Stimulated activated CD4-positive, alpha-beta T cell treated with anti-CD3 and anti-CD28 coated beads, Interleukin-12 subunit alpha, Interleukin-12 subunit beta, amount 100 ng/mL, for 4 hours (primary cell): ENCODE measurements at places on chromosomes 16 and 17.

DNA sequence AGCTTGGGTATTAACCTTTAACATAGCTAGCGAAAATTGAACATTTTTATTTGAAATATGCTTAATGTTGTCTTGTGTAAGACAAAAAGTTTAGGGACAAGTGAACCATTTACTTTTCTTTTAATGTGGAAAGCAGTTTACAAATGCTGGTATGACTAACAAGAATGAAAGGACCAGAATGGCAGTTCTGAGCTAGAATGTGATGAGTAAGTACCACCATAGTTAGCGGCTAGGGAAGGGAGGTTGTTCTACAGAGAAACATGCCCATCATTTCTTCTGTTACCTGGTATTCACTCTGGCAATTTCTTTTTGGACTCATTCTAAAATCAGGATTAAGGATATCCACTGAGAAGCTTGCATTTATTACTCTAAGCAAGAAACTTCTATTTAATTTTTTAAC is 121.1 kb downstream of the WWOX start:
- no peak for DNase-seq

DNA sequence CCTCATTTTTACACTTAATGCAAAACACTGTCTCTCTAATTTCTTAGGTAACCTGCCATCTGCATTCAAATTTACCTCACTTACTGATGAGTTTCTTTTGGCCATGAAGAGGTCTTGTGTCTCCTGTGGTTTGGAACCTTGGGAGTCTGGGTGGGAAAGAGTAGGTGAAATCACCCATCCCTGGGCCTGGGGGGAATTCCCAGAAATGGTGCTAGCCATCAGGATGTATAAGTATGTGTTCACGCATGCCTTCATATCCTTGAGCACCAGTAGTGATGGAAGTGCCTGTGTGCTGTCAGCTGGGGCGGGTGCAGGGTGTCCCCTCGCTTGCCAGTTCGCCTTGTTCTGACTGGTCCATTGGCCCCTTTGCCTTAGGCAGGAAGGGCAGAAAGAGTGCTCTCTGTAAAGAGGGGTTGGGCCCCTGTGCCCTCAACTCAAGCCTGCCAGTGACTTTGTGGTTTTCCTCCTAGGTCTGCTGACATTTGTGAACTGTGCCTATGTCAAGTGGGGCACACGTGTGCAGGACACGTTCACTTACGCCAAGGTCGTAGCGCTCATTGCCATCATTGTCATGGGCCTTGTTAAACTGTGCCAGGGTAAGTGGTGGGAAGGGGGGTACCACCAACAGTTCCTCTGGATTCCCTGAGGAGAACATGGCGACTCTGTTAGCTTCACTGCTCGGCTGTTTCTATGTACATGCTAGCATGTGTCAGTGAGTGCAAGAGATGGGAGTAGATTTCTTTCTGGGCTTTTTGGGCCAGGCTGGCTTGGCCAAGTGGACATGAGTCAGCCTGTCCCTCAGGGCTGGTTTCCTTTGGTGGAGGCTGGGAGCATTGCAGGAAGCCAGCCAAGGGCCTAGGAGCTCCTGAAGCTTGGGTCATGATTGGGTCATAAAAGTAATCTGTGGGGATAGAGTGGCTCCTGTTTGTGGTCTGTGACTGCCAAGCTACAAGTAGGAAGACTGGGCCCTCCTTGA is 23.2 kb downstream of the SLC7A6OS start:
- no peak for DNase-seq

DNA sequence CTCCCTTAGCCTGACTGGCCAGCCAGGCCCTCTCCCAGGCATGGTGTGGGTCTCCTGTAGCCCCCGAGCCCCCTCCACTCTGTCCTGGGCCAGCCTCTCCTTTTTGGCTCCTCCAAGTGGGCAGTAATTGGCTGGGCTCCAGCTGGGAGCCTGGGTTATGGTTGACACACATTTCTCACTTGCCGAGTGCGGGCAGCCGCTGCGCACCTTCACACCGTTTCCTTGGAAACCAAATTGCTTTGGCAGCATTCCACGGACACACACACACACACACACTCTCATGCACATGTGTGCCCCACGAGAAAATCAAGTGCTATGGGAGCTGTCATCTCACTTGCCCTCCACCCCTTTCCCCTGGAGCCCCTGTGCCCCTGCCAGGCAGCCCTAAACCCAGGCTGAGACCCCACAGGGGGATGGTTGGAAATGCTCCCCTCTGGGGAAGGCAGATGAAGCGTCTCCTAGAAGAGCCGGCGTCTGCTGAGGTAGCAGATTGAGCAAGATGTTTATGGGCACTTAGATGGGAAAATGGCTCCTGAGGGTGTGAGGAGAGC is 402.7 kb upstream of the TNRC6C start:
- no peak for DNase-seq

- DNase-seq, result no peak
Observed at GRCh38 chr17:29214215-29215146, 32.2 kb upstream of the CRYBA1 start.

DNA sequence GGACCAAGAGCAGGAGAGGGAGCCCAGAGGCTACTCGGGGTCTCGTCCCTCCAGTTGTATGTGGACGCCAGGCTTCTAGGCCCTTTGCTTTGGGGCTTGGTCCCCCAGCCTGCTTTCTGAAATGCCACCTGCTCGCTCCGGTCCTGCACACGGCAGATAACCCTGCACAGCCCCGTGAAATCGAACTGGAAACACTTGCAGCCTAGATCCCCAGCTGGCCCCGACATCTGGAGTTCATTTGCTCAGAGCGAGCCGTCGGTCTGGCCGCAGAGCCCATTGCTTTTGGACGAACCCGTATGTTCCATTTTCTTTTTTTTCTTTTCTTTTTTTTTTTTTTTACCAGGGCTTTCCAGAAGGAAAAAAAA is 22.9 kb downstream of the C1QTNF1 start:
- DNase-seq, result no peak

DNA sequence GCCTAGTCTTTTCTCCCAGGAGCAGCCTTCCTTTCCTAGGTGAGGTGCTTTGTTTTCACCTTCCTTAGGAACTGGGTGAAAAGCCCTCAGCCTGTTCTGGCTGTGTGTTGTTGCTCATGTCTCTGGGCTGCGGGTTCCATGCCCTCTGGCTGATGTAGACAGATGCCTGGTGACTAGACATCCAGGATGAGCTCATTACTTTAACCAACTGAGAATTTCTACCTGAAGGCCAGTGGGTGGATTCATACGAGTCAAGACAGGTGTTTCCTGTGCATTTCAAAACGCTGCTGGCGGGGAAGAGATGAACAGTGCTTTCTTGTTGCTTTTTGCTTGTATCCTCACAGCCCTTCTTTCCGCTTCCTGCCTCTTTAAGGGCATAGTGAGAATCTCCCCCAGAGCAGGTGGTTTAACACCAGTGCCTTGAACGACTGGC is 22.3 kb downstream of the SAP30BP start:
- DNase-seq, result no peak

- DNase-seq, result no peak
Observed at GRCh38 chr16:57530522-57531252, 5.7 kb downstream of the CCDC102A start.

DNA sequence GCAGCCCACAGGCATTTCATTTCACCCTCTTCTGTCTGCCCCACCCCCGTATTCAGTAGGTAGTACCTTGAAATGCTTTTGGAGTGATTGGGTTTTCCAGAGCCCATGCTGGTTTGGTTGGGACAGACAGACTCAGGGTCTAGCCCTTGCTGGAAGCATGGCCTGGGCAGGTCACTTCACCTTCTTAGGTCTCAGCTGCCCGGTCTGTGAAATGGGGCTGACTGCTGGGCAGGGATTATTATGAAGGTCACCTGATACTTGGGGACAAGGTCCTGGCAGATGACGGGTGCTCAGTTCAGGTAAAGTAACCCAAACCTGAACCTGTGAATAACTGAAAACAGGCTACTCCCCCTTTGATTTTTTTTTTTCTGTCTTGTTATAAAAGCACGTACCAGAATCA is 116.0 kb downstream of the CLEC16A start:
- no peak for DNase-seq

- DNase-seq, result no peak
Observed at GRCh38 chr17:44920565-44920940, 5.3 kb upstream of the GFAP start.

DNA sequence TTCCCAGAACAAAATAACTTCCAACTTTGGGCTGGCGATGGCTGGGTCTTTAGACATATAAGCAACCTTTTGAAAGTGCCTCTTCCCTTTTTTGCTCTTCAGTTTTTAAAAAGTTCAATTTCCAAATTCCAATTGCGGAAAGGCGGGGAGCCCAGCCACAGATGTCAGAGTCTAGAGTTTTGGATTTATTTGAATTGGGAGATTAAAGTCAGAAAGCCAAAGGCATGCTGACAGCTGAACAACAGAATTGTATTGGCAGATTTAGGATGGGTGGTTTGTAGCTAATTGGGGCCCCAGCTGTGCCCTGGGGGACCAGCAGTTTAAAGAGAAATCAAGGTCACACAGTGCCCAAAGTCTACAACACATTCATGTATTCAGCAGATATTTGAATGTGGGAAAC is 10.5 kb downstream of the YPEL2 start:
- no peak for DNase-seq

- DNase-seq, result no peak
Observed at GRCh38 chr17:29255926-29256522, 9.4 kb downstream of the CRYBA1 start.

DNA sequence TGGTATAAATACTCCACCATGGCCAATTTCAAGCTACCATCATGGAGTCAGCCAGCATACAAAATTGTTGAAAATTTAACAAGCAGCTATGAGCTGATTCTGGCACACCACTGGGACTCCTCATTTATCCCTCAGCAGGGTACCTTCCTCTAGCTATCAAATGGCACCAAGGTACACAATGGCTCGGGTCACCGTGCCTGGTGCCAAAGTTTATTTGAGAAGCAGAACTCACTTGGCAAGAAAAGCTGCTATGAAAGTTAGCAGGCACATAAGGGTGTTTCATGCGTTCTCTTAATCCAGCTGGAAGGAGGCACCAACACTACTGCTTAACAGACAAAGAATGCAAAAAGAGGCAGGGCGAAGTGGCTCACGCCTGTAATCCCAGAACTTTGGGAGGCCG is 51.6 kb downstream of the IKZF3 start:
- DNase-seq, result no peak

- DNase-seq, result no peak
Observed at GRCh38 chr17:37197336-37197735, 178.4 kb upstream of the C17orf78 start.

GRCh38 chr17:63961355-63962212 is 11.1 kb downstream of the SCN4A start:
- DNase-seq, result peak; percentile 34
